ENCODE measurements at places on chromosomes 1 and 21.

DNA sequence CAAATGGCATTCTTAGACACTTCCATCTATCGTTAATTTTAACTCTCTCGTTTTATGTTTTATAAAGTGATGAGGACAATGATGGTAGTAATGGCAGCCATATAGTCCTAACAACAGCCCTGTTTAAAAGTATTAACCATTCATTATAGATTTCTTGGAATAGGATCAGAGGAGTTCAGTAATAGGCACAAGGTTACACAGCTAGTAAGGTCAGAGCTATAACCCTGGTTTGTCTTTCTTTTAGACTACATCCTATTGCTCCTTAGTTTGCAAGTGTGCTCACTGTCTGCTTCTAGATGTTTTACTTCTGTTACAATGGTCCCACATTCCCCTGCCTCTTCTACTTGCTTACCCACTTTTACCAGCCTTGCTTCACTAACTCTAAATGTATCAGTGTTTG lies 50.9 kb downstream of the TLCD4 start:
- DNase-seq: no peak

DNA sequence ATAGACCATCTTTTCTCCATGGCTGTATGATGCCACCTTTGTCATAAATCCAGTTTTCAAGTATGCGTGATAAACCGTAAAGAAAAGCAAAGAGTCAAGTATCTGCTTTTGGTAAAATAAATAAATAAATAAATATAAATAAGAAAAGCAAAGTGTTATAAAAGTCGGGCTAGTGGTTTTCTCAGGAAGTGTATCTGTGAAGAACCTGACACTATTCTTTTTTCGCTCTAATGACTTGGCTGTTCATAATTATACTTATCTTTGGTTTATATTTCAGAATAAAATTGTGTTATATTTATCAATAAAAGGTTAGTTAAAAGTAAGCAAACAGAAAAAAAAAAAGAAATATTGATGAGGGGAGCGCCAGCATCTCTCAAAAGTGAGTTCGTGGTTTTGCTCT lies 594 bp upstream of the EXO5 start:
- DNase-seq: no peak

DNA sequence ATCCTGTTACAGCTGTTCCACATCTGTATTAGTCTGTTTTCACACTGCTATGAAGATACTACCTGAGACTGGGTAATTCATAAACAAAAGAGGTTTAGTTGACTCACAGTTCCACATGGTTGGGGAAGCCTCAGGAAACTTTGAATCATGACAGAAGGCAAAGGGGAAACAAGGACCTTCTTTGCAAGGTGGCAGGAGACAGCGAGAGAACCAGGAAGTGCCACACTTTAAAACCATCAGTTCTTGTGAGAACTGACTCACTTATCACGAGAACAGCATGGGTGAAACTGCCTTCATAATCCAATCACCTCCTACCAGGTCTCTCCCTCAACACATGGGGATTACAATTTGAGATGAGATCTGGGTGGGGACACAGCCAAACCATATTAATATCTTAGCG lies 110.3 kb upstream of the TRABD2B start:
- DNase-seq: no peak

DNA sequence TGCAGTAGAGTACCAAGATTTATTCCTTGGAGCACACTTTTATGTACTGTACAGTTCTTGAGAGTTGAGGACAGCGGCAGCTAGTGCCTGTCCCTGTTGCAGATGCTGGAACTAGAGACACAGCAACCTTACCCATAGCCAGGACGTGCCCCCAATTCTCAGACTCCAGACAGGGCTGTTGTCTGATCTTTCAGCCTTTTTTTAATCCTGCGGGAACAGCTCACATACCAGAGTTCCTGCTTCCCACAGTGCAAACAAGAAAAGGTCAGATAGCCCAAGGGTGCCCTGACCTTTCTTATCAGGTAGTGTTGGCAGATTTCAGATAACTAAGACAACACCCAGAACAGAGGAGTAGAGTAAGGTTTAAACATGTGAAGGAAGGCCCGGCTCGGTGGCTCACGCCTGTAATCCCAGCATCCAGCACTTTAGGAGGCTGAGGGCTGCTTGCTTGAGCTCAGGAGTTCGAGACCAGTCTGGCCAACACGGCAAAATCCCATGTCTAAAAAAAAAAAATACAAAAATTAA lies 78.5 kb downstream of the DOP1B start:
- DNase-seq: no peak

- DNase-seq: no peak
Observed at GRCh38 chr21:43882952-43883545, 18.0 kb downstream of the AGPAT3 start.

GRCh38 chr1:85093644-85094043 lies 45.3 kb upstream of the MCOLN3 start:
- DNase-seq: no peak

GRCh38 chr1:163981500-163982030 lies 577.4 kb upstream of the PBX1 start:
- no peak for DNase-seq

DNA sequence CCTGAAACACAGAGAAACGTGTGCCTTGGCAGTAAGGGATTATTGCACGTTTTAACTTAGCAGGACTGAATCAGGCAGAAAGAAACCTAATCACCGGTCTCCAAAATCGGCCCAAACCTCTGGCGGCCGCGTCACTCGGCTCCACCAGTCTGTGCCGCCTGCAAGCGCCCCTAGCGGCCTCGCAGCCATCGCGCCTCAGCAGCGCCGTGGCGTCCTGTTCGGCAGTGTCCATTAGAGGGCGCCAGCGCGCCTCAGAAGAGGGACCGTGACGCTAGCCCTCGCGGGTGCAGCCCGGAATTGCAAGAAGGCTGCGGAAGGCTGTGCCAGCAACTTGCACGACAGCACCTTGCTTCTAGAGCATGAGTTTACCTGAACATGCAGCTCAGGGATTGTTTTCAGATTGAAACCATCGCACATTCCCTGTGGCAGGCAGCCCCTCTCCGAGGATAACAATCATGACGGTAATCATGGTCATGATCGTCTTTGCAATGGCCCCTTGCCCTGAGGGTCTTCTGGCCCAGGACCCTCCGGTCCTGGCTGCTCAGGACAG lies 164.4 kb downstream of the TRIM33 start:
- DNase-seq: peak; percentile 93

DNA sequence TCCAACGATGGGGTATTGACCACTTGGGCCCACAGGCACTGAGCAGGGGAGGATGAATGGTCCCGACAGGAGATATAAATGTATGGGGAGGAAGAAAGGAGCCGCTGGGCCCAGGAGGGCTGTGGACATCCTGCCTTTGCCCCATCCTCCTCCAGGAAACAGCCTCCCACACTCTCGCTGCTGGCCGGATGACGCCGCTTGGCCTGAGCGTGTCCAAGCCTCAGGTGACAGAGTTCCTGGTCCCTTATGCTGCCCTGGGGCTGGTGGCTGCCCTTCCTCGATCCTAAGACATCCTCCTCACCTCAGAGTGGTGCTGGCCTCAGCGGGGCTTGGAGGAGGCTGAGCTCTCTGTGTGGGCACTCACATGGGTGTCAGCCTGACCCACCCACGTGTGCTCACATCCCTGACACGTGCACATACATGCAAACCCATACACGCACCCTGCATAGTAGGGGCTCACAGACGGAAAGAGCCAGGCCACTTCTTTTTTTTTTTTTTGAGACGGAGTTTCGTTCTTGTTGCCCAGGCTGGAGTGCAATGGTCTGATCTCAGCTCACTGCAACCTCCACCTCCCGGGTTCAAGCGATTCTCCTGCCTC lies 5.9 kb upstream of the SERINC2 start:
- no peak for DNase-seq

DNA sequence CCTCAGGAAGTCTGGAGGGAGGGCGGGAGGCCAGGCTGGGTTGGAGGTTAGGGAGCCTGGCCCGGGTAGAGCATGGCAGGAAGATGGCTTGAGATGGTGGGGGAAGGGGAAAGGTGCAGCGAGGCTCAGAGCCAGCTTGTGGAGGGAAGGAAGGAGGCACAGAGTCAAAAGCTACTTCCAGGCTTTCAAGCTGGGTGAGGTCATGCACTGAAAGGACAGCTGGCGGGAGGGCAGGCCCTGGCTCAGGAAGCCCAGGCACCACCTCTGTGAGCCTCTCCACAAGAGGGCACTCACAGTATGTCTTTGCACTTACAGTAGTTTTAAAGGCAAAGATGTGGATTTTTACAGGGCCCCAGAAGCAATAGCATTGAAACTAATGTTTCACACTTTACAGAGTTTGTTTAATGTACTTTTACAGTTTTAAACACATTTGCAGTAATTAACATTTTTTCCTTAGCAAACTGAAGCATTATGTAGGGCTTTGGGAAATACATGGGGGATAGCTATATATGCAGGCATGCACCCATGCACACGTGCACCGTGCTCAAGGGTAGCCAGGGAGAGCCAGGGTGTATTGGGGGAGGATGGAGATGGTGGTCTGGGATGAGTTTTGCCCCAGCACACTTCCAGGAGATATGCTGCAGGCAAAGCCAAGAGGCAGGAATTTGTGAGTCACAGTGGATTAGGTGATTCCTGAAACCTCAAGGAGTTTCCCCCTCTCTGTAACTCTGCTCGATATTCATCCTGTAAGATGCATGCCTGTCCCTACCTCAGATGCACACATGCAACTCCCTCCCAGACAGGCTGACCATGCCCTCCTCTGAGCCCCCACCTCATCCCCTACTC lies 6.1 kb upstream of the ADAM15 start:
- peak; percentile 38 for DNase-seq

GRCh38 chr1:230195199-230195598 lies 128.2 kb downstream of the GALNT2 start:
- DNase-seq: no peak

DNA sequence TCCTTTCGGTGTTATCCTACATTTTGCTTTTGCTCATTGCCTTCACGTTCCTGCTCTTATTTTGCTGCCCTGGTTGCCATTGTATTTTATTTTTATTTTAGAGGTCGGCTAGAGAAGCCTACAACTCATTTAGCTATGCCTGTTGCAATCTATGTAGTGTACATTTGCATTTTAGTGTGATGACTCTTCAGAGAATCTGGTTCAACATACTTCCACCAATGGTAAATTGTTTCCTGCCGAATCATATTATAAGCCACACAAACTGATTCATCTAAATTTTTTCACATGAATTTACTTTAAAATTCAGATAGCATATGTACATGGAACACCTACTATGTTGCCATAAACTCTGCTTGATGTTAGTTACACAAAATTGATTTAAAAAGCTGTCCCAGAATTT lies 1596.9 kb downstream of the PLA2G4A start:
- no peak for DNase-seq

- no peak for DNase-seq
Observed at GRCh38 chr1:189607477-189608096, 870.1 kb downstream of the BRINP3 start.

DNA sequence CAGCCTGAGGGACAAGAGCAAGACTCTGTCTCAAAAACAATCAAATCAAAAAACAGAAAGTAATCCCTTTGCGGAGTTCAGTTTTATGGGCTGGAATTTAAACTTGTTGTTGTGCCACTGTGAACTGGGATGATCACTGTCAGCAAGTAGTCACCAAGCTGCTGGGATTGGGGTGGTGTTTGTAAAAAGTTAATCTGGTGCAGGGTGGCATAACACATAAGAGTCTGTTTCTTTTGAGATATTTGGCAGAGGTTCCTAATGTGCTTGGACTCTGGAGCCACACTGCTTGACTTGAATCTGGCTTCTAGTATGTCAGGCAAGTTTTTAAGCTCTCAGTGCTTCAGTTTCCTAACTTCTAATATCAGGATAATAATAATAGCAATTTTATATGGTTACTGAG lies 6.6 kb downstream of the CLIC4 start:
- no peak for DNase-seq

DNA sequence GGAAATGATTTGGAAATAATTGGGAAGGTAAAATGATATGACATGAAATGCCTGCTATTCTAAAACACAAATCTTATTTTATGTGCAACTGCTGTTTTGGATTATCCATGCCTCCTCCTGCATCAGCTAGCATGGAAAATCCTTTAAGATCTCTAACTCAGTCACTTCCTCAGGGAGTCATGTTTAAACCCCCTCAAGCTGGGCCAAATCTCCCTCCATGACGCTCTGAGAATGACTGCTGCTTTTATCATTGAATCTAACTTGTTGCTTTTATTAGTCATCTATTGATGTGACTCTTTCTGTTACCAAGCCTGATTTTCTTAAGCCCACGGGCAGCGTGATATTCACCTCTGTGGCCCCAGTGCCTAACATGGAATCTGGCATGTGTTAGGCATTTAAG lies 324.8 kb downstream of the DISC1 start:
- DNase-seq: no peak

- DNase-seq: no peak
Observed at GRCh38 chr1:185813401-185813979, 79.3 kb downstream of the HMCN1 start.

- no peak for DNase-seq
Observed at GRCh38 chr21:17693801-17694200, 81.1 kb upstream of the BTG3 start.

DNA sequence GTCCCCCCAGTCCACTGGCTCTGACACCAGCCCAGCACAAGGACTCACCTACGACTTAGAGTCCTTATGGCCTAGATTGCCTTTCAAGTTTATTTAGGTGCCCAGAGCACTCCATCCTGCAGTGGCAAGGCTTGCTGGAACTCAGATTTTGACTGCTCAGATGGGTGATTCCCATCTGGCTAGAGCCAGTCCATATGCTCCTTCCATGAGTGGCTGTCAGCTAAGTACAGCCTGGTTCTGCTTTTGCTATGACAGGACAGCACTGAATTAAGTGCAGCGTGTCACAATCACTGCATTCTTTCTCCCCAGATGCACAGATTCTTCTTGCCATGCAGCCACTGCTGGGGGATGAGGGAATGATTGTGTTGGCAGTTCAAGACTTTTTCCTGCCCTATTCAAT lies 43.8 kb downstream of the GPR52 start:
- no peak for DNase-seq

DNA sequence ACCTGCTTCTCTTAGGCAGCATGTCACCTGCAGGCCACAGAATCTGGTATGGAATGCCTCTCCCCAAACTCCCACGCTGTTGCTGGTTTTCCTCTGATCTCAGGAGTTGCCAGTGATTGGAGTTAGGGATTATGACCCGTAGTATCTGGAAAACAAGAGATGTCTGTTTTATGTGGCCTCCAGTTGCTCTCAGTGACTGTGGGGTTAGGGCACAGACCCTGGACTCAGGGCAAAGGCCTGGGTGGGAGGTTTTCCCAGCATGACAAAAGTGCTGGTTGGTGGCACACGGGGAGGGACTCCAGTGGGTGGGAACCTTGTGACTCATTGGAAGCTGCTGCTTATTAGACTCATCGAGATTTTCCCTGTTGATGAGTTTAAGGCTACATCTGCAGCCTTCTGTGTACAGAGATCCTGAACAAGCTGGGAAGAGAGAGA lies at the start of gene NR1I3:
NR1I3 (minus strand) TSS at position 165 of the 435 bp plus-strand sequence. CDS start 1,638 bp downstream, outside the sequence.
- no peak for DNase-seq

DNA sequence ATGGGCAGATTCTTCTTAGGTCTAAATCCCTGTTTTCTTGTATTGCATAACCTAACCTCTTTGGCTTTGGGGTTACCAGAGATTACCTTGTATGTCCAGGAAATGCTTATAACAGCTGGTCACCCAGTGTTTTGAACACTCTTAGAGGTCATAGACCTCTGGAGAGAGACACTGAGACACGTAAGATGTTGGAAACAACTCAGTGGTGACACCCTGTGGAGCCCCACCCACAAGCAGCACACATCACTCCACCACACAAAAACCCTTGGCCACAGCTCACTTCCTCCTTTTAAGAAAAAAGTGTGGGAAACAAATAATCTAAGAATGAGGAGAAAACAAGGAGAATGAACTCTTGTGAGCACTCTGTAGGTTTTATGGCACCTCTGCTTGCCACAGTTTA lies 26.3 kb upstream of the CYP4B1 start:
- no peak for DNase-seq

GRCh38 chr1:184020855-184021254 lies 16.7 kb downstream of the COLGALT2 start:
- DNase-seq: no peak
